ENCODE measurements at places on chromosomes 4 and X.

- DNase-seq, result no peak
These were observed 10.1 kb upstream of the NEUROG2 start for GRCh38 chr4:112526061-112526460.

- DNase-seq, result no peak
These were observed 7.5 kb downstream of the DTHD1 start for GRCh38 chr4:36288731-36289426.

- no peak for DNase-seq
These were observed 3.0 kb upstream of the USP46 start for GRCh38 chr4:52661966-52662690.

- peak; percentile 61 for DNase-seq
These were observed 33.5 kb upstream of the CHRNA9 start for GRCh38 chr4:40301603-40302002.

DNA sequence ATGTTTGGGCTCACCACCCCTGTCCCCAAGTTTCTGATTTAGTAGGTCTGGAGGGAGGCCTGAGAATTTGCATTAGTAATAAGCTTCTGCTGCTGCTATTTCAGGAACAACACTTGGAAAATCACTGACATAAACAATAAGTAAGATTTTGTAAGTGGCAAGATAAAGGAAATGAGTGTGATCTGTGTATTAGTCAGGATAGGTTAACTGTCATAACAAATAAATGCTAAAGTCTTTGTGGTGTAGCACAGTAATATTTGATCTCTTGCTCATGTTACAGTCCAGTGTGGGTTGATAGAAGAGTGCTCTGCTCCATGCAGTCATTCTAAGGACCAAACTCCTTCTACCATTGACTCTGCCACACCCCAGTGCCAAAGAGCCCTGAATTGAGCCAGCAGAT lies 67.0 kb downstream of the NHS start:
- no peak for DNase-seq

DNA sequence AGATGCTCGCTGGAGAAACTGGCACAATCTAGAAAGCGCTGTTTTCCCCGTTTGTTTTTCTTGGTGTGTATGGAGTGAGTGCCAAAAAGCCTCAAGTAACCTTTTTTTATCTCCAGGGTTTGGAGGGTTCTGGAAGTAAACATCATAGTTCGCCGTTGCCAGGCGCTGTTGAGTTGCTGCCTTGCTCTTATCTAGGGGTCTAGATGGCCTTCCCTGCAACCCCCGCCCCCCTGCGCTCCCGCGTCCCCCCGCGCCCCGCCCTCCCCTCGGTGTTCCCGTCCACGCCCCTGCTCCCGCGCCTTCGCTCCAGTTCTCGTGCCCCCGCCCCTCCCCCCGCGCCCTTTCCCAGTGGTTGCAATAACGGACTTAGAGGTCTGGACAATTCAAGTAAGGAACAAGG lies 555 bp upstream of the GCNA start:
- no peak for DNase-seq

DNA sequence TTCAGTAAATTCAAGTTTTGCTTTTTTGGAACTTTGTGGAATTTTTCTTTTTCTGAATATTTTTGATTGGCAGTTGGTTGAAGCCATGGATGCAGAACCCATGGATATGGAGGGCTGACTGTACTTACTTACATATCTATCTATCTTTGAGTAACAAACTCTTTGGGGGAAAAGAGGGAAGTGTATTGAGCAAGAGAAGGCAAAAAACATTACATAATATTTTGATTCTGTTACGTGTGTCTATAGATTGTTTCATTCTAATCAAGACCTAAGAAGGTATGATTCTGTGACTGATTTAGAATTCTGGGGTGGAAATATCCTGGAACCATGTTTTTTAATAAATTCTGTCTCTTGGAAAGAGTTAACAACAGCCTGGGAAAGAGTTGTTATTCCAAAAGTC lies 31.5 kb downstream of the GRSF1 start:
- no peak for DNase-seq

DNA sequence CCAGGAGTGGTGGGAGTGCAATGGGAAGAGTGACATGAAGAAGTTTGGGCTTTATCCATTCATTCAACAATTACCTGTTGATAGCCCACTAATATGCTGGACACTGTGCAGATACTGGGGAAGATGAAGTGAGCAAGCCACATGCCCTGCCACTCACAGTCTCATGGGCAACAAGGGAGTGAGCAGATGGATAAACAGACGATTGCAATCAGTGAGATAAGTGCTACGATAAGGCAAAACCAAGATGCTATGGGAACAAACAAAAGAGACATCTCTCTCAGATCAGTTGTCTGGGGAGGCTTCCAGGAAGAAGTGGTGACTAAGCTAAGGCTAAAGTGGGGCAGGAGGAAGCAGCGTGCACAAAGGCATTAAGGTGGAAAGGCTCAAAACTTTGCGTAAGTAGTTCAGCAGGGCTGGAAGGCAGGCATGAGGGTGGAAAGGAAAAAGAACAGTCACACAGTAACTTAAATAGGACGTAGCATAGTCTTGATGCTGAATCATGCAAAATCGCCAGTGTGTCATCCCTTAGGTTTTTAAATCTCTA lies 31.7 kb downstream of the GAB3 start:
- peak; percentile 50 for DNase-seq

- DNase-seq, result no peak
These were observed 200.0 kb downstream of the BCOR start for GRCh38 chrX:39897741-39898097.

GRCh38 chr4:8832113-8832915 lies 39.3 kb downstream of the HMX1 start:
- no peak for DNase-seq

DNA sequence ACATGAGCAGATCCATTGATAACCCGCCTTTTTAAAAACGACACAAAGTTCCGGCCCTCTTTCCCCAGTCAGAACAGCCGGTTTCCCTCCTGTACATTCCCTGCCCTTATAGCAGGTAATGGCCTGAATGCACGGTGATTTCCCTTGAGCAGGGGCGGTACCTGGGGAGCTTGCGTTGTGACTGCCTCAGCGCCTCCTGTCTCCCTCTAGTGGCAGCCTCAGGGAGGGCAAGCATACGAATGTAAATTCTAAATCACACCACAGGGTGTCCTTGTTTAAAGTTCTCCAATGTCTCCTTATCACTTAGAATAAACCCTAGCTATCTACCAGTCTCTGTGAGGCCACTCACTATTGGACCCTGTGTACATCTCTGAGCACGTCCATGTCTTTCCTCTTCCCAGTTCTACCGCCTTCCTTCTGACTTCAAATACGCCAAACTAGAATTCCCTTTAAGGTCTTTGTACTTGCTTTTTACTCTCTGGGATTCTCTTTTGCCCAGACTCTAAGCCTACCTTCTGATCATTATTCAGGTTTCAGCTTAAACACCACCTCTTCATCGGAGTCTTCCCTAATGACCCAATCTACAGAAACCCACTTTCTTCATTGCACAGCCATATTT lies 18.4 kb upstream of the LDB2 start:
- peak; percentile 86 for DNase-seq

DNA sequence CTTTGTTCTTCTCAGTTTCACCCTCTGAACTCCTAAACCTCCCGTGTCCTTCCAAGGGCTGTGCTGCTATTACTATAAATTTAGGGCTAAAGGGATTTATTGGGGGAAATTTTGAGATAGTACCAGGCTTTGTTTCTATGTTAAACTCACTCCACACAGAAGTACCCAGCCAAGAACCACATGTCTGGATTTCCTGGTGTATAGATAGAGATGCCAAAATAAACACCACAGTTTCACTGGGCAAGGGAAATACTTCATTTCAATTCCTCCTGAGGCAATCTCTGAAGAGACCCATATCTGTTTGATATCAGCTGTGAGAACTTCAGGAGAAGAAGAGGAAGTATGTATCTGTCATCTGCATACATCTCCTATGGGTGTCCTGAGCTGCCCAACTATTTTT lies 21.7 kb upstream of the CLNK start:
- DNase-seq, result no peak
